Activated CD8-positive, alpha-beta memory T cell treated with anti-CD3 and anti-CD28 coated beads for 1 hour (primary cell): ENCODE measurements at places on chromosomes 13 and 19.

GRCh38 chr19:37899966-37900365 lies 6.4 kb downstream of the WDR87 start:
- DNase-seq = no peak

GRCh38 chr19:54094426-54095000 lies 6.1 kb downstream of the OSCAR start:
- DNase-seq = no peak

DNA sequence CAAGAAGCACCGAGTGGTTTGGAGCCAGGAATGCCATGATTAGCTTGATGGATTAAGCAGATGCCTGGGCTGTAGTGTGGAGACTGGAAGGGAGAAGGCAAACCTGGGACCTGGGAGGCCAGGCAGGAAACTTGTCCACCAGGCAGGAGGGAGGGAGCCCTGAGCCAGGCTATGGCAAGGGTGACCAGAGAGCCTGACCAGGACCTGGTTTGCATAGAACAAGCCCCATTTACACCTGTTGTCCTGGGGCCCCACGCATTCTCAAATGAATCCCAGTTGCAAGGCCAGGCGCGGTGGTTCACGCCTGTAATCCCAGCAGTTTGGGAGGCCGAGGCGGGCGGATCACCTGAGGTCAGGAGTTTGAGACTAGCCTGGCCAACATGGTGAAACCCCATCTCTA lies 50.2 kb upstream of the LATS2 start:
- no peak for DNase-seq

- DNase-seq = no peak
Measured at GRCh38 chr19:49065905-49066512, 1.4 kb upstream of the NTF4 start.

DNA sequence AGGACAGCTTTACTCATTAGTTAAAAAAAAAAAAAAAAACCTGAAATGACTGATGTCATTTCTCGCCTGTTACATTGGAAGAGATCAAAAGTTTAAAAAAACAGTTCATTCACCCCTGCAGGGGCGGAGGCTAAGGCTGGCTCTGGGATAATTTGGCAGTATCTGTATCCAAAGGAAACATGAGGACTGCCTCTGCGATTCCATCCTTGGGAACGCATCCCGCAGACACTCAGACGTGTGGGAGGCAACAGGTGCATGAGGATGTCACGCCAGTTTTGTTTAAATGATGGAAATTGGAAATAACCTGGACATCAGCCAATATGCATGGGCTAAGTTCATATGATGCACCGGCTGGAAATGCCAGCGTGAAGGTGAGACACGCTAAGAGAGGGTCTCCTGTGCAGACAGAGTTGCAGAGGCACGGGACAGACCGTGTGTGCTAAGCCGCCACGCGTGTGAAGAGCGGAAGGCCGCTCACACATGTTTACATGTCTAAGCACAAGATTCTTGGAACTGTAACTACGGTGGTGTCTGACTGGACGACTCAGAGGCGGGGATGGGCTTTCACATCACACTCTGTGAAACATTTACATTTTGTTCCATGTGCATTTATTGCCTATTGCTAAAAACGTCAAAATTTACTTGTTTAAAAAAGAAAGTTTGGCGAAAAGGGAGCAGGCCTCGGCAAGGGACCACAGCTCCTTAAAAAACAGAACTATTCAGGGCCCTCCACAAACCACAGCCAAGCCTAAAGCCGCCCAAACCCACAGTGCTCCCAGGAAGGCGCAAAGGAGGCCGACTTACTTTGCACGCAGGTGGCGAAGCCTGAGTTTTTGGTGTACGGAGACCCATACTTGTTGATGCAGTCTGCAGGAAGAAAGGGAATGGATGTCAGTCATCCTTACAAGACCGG lies 17.9 kb downstream of the GAS6 start:
- DNase-seq = no peak

- no peak for DNase-seq
Measured at GRCh38 chr13:30923418-30923817, 9.0 kb upstream of the TEX26 start.

DNA sequence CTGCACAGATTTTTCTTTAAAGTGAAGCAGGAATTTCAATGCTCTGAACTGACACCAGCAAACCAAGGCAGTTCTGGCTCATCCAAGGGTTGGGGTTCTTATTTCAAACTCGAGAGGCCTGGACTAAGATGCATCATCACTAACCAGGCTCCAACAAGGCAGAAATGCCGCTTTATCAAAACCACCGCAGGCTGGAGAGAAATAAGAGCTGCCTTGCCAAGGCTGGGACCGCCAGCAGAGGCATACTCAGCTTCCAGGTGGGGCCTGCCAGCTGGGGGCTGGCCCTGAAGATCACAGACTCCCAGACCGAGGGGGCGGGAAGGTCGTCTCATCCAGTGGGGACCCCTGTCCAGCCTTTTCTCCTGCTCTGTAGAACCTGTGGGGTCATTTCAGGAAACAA lies 37.4 kb upstream of the GAS6 start:
- DNase-seq = no peak

- DNase-seq = peak; percentile 71
Measured at GRCh38 chr19:48319647-48320541, 5.5 kb upstream of the EMP3 start.

- no peak for DNase-seq
Measured at GRCh38 chr19:1618157-1619093, 13.2 kb upstream of the UQCR11 start.

- no peak for DNase-seq
Measured at GRCh38 chr13:48585456-48585840, 52.6 kb upstream of the RCBTB2 start.

DNA sequence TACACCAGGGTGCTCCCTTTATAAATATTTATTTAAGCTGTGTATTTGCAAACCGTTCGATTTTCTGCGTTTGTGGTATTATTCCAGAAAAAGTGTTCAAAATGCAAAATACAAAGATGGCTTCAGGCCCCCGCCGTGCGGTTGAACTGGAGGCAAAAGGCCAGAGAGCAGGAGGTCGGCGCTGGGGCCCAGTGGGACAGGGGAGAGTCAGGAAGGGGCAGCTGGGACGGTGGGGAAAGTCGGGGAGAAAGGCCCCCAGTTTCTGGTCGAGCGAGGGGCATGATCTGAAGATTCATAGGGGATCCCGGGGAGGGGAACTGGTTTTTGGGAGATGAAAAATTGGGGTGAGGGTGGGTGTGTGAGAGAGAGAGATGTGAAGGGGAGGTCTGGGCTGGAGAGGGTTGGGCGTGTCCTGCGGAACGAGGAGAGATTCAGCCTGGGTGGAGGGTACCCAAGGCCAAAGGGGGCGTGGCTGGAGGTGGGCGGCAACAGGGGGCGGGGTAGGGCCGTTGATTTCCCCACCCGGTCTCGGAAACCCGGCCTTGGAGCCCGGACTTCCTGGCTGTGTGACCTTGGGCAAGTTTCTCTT lies 678 bp downstream of the ISOC2 start:
- no peak for DNase-seq

- DNase-seq = no peak
Measured at GRCh38 chr13:29046588-29046987, 226.4 kb downstream of the MTUS2 start.

GRCh38 chr19:45498411-45499195 lies at the start of gene PPM1N:
Gene PPM1N, plus strand, starts transcription at chr19:45498443. Its CDS starts 30 bp downstream, at chr19:45498473.
- no peak for DNase-seq

DNA sequence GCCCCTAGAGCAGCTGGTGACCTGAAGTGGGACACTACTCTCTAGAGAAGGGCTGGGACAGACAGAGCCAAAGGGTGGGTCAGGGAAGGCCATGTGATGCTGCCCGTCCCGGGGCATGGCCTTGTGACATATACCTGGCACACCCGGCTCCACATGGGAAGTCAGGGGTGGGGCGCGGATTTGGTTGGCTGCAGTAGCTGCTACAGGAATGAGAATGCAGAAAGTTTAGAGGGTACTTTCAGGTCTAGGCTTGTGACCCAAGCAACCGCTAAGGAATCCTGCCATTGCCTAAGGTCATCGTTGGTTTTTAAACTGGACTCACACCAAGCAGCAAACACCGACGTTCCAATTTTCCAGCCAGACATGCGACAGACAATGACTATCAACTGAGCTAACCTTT lies 25.9 kb downstream of the RCBTB2 start:
- DNase-seq = no peak

- DNase-seq = no peak
Measured at GRCh38 chr13:39257642-39258041, 219.4 kb downstream of the NHLRC3 start.

DNA sequence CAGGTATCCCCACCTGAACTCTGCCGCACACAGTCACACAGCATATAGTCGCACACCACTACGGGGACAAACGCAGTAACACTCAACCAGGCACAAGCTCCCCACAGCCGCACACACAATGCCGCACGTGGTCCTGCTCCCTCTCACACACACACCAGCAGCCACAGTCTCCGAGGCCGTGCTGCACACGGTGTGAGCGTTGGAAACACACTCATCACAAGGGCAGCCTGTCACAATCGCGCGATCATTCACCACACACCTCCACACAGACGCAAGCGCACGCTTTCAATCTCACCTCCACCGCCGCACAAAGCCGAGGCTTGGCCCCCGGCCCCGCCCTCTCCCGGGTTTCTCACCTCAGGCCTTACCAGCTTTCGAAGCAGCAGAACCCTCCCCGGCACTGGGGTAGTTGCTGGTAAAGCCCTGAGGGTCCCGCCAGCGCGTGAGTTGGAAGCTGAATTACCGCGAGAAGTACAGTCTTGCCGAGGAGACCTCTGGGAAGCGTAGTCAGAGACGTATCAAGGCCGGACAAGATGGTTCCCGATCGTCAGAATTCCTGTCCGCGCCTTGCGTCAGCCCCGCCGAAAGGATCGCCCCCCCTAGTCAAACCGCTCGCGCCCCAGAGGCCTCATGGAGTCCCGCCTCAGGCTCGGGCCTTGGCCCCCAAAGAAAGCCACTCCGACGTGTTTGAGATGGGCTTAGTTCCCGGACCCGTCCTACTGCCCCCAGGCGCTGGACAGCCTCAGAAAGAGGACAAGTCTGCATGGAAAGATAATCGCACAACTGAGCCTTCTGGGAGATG lies at the start of gene ZNF566:
Gene ZNF566 (minus strand): TSS at position 444 of the 802 bp plus-strand sequence. CDS start 13,004 bp downstream, outside the sequence.
- DNase-seq = peak; percentile 79

DNA sequence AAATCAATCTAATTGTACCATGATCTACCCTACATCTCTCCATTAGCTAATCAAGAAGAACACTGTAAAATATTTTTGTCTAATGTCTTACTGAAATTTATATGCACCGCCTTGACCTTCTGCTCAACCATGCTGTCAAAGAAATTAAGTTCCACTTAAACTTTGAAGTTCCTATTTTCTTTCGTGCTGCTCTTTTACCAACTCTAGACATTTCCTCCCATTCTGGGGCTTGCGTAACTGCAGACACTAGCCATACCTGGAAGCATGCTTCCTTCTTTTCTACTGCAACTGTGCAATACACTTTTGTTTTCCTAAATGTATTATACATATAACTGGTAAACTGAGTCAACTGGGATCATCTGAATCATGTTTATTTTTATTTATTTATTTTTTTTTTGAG lies 8.5 kb upstream of the UBE2L5 start:
- DNase-seq = no peak

- DNase-seq = no peak
Measured at GRCh38 chr19:50790396-50790795, at the start of gene ACP4. Gene ACP4, plus strand, starts transcription at chr19:50790415. Its CDS starts 0 bp downstream, at chr19:50790415.

DNA sequence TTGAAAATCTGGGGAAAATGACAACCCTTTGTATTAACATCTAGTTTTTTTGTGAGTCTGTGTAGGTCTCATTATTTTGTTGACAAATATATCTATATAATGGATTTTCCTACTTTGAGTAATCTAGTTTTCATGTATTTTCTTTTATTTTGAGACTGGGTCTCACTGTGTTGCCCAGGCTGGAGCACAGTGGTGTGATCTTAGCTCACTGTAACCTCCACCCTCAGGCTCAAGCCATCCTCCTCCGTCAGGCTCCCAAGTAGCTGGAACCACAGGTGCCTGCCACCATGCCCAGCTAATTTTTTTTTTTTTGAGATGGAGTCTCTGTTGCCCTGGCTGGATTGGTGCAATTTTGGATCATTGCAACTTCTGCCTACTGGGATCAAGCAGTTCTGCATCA lies 9.2 kb downstream of the ZNF525 start:
- DNase-seq = no peak

GRCh38 chr13:45231722-45232121 lies 30.9 kb upstream of the KCTD4 start:
- no peak for DNase-seq

- DNase-seq = no peak
Measured at GRCh38 chr13:71087432-71087831, 779.6 kb downstream of the DACH1 start.

GRCh38 chr19:33665776-33666595 lies 44.2 kb downstream of the CHST8 start:
- no peak for DNase-seq

- no peak for DNase-seq
Measured at GRCh38 chr13:103557878-103558277, 491.7 kb upstream of the SLC10A2 start.

DNA sequence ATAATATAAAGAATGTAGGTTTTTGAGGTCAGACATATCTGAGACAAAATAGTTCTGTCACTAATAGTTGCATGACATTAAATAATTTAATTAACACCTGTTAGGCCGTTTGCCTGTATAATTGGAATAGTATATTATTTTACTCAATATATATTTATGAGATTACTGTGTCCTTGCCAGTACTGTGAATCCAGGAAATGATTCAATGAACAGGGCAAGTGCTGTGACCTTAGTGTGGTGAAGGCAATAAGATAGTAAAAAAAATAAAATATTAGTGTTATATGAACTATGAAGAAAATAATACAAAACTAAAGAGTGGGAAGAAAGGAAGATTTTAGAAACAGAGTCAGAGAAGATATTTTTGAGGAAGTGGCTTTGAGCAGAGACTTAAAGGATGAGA lies 403.7 kb downstream of the PCDH9 start:
- no peak for DNase-seq

DNA sequence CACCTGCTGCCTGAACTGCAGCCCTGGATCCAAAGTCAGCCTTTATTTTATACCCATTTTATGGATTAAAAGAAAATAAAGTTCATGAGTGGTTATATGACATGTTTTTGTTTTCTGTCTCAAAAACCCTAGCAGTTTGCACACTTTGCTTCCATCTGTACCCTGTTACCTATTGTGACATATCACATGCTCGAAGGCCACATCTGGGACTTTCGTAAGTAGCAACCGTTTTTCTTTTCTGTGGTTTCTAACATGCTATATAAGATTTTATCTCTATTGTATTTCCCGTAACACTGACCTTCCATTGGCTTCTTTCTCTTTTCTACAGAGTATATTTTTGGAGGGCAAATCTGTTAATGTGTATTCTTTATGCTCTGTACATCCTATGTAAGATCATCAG lies 1007.2 kb downstream of the PCDH9 start:
- no peak for DNase-seq

DNA sequence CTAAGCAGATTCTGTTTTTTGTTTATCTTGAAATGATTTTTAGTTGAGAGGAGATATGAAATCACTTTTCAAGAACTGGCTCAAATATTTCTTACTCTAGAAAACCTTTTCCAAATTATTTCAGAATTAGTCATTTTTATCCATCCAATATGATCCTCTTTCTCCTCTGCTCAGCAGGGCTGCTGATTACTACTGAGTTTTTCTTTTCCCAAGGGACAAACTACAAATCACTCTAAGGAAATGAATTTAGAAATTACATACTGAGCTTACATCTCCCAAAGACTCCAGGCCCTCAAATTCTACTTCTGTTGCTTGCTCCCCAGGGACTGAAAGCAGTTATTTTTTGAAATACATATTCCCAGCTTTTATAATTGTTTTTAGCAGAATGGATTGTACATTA lies 87.4 kb upstream of the UFM1 start:
- DNase-seq = no peak

- no peak for DNase-seq
Measured at GRCh38 chr19:20969898-20970297, 46.8 kb downstream of the ZNF85 start.

- no peak for DNase-seq
Measured at GRCh38 chr13:101529422-101529821, 76.9 kb downstream of the ITGBL1 start.
